ENCODE measurements at places on chromosomes 6 and 20.

DNA sequence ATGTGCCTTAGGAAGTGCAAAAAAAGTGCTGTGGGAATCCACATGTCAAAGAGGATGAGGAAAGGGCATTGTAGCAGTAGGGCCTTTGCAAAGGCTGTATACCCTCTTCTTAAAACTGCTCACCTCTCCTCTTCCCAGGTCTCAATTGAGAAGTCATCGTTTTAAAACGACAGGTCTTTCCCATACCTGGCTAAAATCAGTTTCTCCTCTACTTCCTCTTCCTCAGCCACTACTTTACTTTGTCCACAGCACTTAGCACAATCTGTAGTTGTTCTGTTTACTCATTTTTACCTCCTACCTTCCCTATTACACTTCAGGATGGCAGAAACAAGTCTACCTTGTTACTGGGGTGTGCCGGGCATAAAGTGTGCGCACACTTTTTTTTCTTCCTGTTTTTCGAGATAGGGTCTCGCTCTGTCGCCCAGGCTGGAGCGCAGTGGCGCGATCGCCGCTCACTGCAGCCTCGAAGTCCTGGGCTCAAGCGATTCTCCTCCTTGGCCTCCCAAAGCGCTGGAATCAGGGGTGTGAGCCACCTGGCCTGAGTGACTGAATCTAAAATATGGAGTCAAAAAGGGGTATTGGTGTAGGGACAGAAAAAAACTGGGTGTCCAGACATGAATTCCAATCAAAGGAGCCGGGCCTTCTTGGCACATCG, 9.8 kb upstream of the ELOVL5 start:
- DNase-seq = no peak

GRCh38 chr6:37745748-37746147, 48.1 kb upstream of the MDGA1 start:
- no peak for DNase-seq

DNA sequence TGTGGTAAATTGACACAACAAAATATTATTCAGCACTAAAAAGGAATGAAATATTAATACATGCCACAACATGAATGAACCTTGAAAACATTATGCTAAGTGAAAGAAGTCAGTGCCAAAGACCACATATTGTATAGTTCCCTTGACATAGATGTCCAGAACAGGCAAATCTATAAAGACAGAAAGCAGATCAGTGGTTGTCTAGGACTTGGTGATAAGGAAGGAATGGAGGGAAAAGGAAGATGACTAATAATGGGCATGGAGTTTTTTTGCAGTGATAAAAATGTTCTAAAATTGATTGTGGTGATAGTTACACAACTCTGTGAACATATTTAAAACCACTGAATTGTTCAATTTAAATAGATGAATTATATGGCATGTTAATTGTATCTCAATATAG, 32.5 kb downstream of the TBX18 start:
- no peak for DNase-seq

GRCh38 chr20:54539521-54540046, 64.2 kb downstream of the DOK5 start:
- DNase-seq = no peak

- no peak for DNase-seq
Measured at GRCh38 chr6:130425537-130425936, 59.7 kb downstream of the TMEM200A start.

- no peak for DNase-seq
Measured at GRCh38 chr6:1487239-1487638, 97.9 kb downstream of the FOXF2 start.

DNA sequence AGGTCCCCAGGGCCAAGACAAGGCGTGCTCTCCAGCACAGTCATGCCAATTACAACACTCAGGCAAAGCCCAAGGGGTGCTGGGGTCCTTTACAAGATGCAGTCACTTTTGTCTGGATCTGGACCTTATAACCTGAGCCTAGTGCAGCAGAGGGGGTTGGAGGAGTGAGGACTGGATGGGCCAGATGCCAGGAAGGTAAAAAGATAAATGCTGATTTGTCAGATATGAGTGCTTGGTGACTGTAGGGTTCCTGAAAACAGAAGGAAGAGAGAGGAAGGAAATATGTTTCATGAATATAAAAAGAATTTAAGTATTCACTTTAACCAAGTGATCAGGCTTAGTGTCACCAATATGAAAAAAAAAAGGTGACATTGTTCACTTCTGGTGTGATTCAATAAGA, 43.4 kb upstream of the TFAP2A start:
- no peak for DNase-seq

DNA sequence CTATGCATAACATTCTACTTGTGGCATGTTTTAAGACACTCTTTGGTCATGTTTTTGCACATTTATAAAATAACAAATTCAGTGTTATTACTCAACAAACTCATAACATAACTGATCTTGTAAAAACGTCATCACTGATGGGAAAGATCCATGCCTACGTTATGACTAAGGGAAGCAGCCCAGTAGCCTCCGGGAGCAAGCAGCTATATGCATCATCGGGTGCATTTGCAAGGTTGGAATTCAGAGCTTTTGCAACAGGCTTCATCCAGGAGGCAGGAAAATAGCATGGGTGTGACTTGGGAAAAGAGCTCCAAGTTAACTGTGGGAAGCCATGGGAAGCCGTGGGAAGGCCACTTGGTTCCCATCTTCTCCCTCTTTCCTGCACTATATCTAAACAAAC, 271.6 kb upstream of the SGK1 start:
- no peak for DNase-seq

DNA sequence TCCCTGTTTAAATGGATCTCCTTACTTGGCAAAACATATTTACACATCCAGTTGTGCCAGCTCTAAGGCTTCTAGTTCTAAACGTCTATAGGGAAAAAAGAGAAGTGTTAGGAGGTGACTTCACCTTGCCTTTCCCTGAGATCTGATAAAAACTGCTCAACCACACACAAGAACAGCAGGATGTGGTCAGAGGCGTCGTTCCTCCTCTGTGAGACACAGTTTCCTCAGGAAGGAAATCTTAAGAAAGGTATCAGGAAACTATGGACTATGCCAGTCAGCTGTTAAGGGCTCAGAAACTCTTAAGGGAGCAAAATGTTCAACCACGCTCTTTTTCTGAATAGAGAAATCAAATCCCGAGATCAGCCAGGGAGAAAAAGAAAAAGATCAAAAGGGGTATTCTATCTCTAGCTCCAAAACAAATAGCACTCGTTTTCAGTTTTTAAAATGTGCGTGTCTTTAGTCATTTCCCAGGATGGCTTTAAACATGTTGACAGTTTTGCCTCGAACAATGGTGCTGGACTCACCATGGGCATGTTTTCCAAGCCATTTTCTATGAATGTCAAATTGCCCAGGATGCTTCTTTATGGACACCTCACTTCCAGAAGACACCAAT, 154.5 kb downstream of the HACE1 start:
- DNase-seq = peak; percentile 11

DNA sequence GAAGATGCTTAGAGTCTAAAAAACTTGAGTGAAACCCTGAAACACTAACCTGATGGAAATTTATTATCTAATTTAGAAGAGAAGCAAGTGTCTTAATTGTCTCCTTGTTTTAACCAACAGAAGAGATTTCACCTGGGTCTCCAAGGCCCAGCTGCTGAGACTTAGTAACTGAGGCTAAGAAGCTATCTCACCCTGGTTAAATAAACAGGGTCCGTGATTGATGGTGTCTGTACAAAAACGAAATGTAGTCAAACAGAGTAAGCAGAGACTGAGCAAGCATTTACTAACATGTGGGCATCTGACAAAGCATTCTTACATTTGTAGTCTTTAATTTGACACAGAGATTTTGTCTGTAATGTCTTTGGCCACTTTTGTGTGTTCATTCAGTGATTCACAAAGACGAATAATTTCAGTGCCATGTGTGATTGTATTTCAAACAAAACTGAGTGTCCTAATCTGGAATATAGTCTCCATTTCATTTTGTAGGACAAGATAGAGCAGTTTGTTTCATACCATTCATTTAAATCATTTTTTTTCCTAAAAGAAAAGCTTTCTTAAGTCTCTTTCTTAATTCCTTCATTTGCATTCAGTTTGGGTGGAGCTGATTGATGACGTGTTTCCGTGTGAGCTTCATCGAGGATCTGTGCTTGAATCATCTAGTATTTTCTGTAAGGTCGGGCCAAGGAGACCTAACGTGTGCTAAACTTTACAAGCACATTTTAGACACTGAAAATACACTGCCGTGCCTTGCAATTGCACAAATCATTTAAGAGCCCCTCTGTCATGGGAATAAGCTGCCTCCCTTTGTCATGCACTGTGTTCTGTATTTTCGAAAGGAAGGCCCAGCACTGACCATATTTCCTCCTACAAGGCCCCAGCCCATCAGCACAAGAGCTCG, 170.6 kb upstream of the QKI start:
- no peak for DNase-seq

GRCh38 chr20:10067321-10067720, 32.5 kb downstream of the ANKEF1 start:
- DNase-seq = no peak

DNA sequence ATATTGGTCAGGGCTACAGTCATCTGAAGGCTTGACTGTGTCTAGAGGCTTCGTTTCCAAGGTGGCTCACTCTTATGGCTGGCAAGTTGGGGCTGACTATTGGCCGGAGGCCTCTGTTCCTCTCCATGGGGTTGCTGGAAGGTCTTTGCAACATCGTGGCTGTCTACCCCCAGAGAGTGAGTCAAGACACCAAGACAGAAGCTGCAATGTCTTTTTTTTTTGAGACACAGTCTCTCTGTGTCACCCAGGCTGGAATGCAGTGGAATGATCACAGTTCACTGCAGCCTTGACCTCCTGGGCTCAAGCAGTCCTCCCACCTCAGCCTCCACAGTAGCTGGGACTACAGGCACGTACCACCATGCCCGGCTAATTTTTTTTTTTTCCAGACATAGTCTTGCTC, 29.4 kb upstream of the KIF3B start:
- DNase-seq = no peak

GRCh38 chr6:108250240-108250866, 10.5 kb downstream of the SNX3 start:
- no peak for DNase-seq

DNA sequence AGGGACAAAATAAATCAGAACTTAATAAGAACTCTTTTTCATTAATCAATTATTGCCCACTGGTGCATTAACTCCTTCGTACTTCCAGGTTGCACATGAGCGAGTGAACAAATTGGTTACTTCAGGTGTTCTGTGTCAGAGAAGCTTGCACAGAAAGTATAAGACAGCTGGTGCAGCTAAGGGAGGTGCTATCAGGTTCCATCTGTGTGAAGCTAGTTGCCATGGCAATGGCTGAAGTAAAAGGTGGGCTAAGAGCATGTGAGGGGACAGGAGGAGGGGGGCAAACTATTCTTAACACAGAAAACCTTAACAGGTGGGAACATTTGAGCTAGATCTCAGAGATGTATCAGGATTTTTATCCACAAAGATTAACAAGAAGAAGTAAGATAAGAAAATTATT, 81.6 kb downstream of the MANEA start:
- no peak for DNase-seq

- DNase-seq = no peak
Measured at GRCh38 chr6:128487746-128488145, 32.7 kb downstream of the PTPRK start.

DNA sequence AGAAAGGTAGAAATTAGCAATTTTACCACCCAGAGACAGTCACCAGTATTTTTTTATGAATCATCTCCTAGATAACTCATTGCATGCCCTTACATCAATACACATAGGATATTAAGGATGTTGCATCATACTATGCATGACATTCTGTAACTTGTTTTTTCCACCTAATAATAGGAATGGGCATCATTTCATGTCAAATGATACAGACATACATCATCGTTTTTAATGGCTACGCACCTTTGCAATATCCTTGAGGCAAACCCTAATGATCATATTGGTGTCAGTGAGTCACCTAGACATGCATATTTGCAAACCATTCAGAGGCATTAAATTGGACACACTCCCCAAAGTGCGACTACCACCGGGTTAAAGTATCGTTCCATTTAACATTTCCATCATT, 309.7 kb upstream of the AGPAT4 start:
- DNase-seq = no peak

DNA sequence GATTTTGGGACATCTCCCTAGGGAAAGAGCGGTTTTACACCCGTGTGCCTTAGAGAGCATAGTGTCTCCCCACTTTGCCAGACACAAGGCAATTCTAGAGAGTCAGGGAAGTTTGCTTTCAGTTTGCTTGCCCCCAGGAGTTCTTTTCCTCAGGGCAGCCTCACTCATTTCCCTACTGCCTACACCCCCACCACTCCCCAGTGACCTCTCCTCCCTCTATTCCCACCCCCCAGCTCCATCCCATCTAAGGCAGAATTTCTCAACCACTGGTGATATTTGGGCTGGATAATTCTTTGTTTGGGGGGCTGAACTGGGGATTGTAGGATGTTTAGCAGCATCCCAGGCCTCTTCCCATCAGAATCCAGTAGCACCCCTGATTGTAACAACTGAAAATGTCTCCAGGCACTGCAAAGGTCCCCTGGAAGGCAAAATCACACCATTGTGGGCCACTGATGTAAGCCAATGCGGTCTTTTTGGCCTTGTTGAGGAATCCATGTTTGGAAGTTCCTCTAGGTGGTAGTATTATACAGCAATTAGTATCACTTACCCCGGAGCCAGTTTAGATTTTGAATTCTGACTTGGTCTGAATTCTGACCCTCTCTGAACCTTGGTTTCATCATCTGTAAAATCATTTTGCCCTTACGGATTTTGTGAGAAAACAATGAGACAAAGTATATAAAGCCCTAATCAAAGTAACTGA, 1.3 kb downstream of the EPPIN start:
- DNase-seq = no peak

DNA sequence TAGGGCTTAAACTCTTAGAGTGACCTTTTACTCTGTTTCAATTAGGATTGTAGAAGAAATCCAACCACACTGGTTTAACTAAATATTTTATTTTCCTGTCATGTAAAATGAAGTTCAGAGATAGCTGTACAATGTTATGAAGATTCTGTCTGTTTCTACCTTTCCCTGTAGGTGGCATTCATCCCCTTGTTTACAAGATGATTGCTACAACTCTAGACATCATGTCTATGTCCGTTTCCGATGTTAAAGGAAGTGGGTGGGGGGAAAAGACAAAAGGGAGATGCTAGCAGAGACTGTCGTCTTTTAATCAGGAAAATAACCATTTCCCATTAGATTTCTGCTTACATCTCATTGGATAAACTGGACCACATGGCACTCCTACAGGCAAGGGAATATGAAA, 30.9 kb upstream of the RIMS1 start:
- no peak for DNase-seq
